ENCODE measurements at places on chromosomes 16 and 17.

- no peak for DNase-seq
Measured at GRCh38 chr17:63317166-63317840, 128.8 kb downstream of the CYB561 start.

DNA sequence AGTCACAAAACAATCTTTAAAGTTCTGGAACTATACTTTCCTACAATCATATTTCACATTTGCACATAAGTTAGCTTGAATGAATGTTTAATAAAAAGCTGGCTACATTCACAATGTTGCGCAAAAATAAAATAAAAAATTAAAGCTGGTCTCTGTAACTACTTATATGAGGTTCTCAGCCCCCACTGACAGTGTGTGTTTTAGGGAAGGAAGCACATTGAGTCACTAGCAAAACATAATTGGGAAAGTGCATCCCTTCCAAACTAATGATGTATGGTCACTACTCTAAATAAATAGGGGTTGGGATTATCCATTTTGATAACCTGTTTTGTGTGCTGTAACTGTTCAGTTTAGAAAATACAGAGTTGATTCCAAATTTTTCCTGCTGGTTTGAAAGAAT is 251.9 kb downstream of the IRX3 start:
- peak; percentile 27 for DNase-seq

DNA sequence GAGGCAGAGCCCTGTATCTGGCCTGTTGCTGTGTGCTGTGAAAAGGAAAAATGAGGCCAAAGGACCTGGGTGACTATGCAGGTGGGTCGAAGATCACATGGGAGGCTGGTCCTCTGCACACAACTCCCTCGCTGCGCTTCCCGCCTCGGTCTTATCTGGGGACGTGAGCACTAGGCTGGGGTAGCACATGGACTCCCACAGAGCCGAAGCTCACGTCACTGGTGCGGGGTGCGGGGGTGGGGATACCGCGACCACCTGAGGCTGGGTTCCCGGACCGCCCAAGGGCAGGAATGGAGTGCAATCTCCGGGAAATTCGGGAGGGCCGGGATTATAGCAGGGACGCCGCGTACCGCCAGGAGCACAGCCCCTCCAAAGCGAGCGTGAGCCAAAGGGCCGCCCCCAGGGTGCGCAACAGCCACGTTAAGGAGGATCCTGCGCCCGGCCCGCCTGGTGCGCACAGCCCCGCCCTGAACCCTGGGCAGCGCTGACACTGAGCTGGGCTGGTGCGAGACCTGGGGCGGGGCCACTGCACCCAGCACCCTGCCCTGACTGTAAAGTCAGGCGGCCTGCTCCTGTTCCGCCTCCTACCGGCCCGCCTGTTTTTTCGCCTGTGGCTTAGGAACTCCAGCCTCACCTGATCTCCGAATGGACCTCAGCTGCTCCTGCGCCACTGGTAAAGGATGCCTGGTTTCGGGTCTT is 4.8 kb downstream of the MT1A start:
- DNase-seq = peak; percentile 35

- DNase-seq = no peak
Measured at GRCh38 chr16:19688396-19689024, 29.5 kb downstream of the KNOP1 start.

- no peak for DNase-seq
Measured at GRCh38 chr16:51141541-51141940, 9.5 kb downstream of the SALL1 start.

DNA sequence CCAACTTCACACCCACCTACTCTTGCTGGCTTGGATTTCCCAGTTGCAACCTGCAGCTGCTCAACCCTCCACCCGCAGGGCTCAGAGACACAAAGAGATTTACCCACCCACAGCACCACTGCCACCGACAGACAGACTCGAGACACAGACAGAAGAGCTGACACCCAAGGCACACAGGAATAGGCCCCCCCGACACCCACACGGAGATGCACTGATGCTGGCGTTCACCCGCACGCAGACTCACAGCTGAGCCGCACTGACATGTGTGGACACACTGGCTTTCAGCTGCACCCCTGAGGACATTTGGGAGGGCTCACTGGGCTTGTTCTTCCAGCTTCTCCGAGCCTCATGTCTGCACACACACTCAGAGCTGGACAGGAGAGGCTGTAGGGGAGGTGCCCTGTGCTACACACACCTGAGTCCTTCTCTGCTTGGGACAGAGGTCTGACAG is 8.2 kb downstream of the STX1B start:
- no peak for DNase-seq

GRCh38 chr17:31788956-31789355 is 70.1 kb downstream of the COPRS start:
- DNase-seq = peak; percentile 22

DNA sequence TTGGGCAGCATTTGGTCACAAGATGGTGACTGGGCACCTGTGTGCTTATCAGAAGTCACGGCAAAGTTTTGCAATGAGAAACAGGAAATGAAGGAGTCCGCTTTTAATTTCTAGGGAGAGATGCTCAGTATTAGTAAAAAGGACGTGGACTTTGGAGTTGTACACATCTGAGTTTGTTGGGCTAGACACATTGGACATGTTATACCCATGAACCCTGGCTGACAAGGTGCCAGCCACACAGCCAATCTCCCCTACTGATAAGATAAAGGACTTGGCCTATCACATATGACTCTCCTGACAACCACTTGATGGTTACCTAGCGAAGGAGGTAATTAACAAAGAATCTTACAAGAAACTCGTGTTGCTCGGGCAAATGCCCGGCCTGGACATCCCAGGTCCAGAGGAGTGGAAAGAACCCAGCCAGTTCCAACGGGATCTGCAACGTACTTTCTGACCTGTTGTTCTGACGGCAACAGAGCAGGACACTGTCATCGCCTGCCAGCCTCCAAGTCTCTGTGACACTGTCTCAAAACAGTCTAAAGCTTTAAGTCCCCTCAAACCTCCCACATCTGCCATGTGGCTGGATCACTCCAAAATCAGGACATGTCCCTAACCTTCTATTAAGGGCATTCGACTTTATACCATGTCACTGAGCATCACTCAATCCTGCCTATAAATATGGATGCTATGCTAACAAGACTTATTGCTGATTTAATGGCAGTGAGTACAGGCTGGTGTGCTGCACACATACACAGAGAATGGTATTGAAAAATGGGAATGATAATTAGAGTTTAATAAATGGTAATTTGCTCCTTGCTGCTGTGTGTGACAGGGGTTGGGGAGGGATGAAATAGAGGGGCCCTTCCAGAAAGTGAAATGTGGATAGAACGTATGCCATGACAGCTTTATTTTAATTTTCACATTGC is 47.6 kb upstream of the LYRM9 start:
- DNase-seq = no peak

DNA sequence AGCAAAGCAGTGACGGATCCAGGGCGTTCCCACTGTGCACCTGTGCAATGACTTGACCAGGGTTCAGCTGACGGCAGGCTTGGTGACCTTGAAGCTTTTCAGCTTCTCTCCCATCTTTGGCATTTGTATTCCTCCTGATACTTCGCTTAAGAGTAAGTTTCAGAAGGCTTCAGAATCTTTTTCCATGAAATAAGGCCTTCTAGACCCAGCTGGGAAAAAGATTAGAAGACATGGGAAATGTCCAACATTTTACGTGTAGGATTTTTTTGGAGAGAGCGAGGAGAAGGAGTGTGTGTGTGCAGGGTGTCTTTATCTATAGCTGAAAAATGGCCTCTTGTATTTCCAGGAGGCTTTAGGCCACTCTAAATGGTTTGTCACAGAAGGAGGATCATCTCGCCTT is 104.1 kb downstream of the BANP start:
- DNase-seq = no peak

DNA sequence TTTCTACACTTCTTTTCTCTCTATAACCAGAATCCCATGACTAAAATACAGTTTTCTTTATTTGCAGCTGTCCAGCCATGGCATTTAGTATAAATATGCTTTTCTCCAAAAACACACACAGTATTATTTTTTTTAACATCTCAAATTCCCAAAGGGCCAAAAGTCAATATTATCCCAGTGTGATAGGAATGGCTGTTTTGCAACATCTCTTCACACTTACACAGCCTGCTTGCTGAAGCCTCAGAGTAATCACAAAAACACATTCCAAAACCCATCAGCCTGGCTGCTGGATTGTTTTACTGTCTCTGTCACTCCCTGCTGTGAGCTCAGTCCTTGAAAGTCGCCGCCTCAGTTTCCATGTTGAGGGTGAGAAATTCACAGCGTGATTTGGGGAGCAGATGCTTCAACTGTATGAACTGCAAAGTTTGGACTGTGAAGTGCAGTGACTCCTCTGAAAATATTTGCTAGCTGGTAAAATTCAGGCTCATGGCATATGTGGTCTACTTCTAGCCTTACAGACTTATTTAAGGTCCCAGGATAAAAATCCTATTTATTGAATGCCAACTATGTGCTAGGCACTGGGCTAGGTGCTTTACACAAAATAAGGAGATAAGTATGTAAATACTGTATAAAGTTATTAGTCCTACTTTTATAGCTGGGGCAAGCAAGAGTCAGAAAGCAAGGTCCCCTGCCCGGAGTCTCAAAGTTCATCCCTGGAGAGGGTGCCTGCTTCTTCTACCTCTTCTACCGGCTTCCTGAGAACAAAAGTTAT is 116.5 kb downstream of the SOCS1 start:
- peak; percentile 91 for DNase-seq

GRCh38 chr16:82037666-82038065 is 2.6 kb downstream of the HSD17B2 start:
- DNase-seq = peak; percentile 19

- peak; percentile 0 for DNase-seq
Measured at GRCh38 chr16:74107795-74108610, 188.6 kb upstream of the PSMD7 start.

GRCh38 chr16:30127993-30128392 is 5.0 kb upstream of the MAPK3 start:
- DNase-seq = no peak

DNA sequence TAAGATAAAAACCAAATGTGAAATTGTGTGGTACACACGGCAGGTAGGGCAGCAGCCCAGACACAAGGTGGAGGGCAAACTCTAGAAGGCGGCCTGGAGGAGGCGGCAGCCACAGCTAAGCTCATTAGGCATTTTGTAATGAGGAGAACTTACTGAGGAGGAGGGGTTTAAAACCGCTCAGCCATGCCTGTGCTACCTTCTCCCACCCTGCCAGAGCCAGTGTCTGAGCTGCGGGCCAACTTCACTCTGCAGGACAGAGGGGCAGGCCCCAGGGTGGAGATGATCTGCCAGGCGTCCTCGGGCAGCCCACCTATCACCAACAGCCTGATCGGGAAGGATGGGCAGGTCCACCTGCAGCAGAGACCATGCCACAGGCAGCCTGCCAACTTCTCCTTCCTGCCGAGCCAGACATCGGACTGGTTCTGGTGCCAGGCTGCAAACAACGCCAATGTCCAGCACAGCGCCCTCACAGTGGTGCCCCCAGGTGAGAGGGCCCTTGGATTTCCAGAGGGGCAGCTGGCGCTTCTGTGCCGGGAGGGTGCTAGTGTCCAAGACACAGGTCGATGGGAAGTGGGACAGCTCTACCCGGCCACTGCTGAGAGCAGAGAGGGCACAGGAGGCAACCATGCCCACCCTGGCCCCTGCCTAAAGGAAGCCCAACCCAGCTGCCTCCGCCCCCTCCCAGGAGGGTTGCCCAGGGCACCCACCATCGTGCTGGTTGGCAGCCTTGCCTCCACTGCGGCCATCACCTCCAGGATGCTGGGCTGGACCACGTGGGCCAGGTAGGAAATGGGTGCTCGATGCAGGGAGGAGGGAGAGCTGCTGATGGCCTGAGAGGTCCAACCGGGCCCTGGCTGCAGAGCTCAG is 4.3 kb upstream of the SYNGR2 start:
- DNase-seq = no peak

- no peak for DNase-seq
Measured at GRCh38 chr16:70381604-70382342, 35.1 kb downstream of the DDX19A start.

DNA sequence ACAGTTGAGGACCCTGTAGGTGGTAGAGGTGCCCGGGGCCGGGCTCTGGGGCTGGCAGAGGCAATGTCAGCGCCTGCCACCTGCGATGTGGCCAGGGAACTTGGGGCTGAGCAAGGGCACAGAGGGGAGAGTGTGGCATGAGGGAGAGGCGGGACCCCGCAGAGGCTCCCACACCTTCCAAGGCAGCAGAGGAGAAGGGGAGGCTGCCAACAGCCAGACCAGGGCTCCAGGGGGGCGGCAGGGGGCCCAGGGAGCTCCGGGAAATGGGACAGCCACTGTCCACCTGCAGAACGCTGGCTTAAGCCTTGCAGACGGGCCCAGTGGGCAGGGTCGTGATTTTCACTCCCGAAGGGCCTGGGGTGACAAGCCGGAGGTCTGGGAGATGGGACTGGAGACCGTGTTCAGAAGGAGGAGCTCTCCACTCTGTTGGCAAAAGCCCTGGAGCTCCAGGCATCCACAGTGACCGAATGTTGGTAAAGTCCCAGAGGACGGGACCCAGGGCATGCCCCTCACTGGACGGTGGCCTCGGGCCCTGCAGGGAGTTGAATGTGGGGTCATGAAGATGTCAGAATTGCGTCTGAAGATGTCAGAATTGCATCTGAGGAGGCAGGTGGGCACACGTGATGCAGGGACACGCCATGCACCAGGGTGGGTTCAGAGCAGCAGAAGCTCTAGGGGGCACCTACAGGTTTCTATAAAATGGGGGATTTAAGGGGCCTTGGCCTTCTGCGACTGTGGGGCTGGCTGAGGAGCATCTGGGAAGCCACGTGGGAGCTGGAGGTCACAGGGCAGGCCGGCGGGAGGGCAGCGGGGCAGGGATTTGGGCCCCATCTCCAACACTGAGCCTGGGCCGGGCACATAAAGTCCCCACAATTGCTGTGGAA is 18.6 kb downstream of the CD7 start:
- DNase-seq = no peak

- DNase-seq = no peak
Measured at GRCh38 chr16:24491731-24492130, 47.6 kb upstream of the RBBP6 start.

DNA sequence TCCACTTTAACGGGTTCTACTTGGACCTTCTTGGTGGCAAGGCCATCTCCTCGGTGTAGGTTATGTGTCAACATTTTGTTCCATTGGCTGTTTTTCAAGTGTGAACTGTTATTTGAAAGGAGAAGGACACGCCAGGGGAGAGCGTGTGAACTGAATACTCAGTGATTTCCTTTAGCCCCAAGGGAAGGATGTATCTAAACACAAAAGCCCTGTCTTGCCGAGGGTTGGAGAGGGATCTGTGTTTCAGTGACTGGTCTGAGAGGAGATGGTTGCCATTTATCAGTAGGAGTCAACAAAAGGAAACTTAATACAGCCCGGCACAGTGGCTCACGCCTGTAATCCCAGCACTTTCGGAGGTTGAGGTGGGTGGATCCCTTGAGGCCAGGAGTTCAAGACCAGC is 50.0 kb downstream of the USP10 start:
- DNase-seq = no peak

DNA sequence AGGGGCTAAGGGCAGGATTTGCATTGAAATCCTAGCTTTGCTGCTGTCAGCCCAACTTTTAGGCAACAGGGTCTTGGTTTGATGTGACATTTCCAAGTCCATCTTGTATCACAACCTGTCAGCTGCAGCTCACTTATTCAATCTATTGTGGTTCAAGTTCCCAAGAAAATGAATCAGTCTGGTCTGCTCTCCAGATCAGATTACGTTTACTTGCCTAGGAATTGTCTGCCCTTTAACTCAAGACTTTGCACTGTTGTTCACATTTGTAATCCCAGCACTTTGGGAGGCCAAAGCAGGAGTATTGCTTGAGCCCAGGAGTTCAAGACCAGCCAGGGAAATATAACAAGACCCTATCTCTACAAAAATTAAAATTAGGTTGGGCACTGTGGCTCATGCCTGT is 10.0 kb downstream of the STX4 start:
- DNase-seq = no peak

GRCh38 chr17:44111777-44112176 is 11.7 kb downstream of the HDAC5 start:
- no peak for DNase-seq

Measured in fibroblast of skin of back (primary cell).